Stimulated activated CD8-positive, alpha-beta memory T cell treated with anti-CD3 and anti-CD28 coated beads, Interleukin-15, amount 100 ng/mL, for 48 hours (primary cell): ENCODE measurements at places on chromosomes 12 and 14.

DNA sequence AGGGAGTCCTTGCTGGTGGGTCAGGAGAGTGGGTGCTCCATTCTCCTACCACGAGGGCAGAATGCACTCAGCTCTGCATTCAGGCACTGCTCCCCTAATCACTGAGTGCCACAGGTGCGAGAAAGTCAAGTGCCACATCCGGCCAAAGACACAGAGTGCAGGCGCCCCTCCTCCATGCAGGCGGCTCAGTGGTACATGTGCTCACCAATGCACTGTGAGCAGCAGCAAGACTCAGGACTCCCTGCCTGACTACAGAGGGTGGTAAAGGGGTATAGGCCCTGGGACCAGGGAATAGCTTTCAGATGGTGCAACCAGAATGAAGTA lies 32.9 kb downstream of the ZFYVE21 start:
- peak; percentile 25 for DNase-seq

GRCh38 chr14:95668235-95668772 lies 17.9 kb upstream of the TCL1B start:
- no peak for DNase-seq

- no peak for DNase-seq
Measured at GRCh38 chr12:50185970-50186663, 18.9 kb upstream of the CERS5 start.

DNA sequence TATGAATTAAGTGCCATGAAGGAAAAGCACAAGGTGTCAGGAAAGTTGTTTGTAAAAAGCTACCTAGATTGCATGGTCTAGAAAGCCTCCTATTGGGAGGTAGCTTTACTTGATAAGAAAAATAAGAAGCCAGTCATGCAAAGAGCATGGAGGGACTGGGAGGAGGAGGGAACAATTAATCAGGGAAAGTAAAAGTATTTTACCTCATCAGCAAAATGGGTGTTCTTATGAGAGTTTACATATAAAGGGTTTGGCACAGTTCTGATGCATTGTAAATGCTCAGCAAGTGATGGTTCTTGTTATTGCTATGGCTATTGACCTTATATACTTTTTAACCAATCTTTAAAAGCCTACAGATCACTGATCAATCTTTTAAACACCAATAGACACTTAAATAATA lies 17.0 kb upstream of the TSPAN8 start:
- no peak for DNase-seq

GRCh38 chr12:31620311-31620710 lies 29.4 kb upstream of the DENND5B start:
- no peak for DNase-seq

DNA sequence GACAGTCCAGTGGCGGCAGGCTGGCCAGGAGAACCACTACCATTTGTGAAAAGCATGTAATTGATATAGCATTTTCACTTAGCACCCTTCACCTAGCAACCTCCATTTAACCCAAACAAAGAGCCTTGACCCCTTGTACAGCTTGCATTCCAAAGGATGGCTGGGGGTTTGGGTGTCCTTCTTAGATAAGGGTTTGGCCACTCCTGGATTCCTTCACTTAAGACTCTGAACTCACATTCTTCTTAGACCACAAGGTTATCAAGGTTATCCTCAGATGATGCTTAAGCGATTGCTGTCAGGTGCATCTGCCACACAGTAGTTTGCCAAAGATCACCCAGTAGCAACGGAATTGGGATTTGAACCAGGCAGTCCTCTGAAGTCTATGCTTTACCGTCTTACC lies 102.8 kb downstream of the ZNF664 start:
- DNase-seq, result no peak

- no peak for DNase-seq
Measured at GRCh38 chr12:67357376-67358125, 88.4 kb downstream of the CAND1 start.

GRCh38 chr12:103441437-103442181 lies 54.2 kb downstream of the C12orf42 start:
- DNase-seq, result peak; percentile 23

GRCh38 chr12:16691624-16692023 lies 85.7 kb upstream of the LMO3 start:
- no peak for DNase-seq

DNA sequence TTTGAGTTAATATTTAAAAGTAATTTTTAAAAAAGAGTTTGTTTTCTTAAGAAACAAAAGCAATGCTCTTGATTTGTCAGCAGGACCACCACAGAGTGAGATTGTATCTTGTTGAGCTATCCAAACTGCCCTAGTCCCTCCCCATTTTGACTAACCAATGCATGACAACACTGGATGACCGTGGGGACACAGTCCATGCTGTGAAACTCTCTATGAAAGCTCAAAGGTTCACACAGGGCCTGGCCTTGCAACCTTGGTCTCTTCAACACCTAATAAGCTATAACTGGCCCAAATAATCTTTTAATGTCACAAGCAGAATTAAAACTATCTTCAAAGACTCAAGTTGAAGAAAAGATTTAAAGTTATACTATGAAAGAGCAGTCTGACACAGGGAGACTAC lies 13.5 kb downstream of the ETFRF1 start:
- no peak for DNase-seq

DNA sequence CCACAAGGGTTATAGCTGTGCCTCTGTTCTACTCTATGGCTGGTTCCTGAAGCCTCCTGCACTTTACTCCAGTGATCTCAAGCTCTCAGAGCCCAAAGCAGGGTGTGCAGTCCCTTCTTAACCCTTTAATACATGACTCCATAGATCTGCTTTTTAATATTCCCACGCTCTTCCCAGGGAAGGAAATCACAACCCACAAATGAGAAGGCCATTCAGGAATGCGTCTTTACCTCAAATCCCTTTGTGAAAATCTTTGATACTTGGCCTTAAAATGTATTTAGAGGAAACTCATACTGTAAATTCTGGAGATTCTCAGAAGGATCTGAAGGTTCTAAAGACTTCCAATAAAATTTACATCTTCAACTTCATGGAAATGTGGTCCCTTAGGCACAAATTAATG lies 17.0 kb downstream of the NID2 start:
- no peak for DNase-seq

- no peak for DNase-seq
Measured at GRCh38 chr12:87140262-87140661, 884.1 kb upstream of the MGAT4C start.

GRCh38 chr12:65902500-65902899 lies 78.2 kb downstream of the HMGA2 start:
- no peak for DNase-seq

GRCh38 chr14:51071857-51072256 lies 23.0 kb downstream of the TRIM9 start:
- DNase-seq, result no peak

- no peak for DNase-seq
Measured at GRCh38 chr14:33972583-33973081, 21.8 kb upstream of the EGLN3 start.

- DNase-seq, result no peak
Measured at GRCh38 chr12:127182018-127182417, 1085.0 kb upstream of the TMEM132C start.

DNA sequence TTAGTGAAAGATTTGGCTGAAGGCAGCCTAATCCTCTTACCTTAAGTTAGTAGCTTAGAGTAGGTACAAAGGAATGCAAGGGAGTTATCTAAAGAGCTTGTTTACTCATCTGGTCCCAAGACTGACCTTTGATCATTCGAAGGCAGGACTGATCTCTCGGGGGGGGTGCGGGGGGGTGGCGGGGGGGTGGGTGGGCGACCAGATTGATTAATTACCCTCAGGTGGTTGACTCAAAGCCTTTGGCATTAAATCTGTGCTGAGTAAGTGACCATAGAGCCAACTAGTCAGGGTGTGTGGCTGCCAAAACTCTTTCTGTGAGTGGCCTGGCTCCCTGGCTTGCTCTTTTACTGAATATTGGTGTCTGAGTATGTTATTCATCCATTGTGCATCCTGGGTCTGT lies 731.9 kb upstream of the FBXO33 start:
- no peak for DNase-seq

GRCh38 chr12:64828713-64829112 lies 4.3 kb downstream of the TBC1D30 start:
- DNase-seq, result no peak

DNA sequence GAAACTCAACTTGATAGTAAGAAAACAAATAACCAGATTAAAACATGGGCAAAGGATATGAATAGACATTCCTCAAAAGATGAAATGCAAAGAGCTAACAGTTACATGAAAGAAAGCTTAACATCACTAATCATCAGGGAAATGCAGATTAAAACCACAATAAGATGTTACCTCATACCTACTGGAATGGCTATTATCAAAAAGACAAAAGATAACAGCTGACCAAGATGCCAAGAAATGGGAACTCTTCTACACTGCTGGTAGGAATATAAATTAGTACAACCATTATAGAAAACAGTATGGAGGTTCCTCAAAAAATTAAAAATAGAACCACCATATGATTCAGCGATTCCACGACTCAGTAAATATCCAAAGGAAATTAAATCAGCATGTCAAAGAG lies 18.8 kb downstream of the KCNH5 start:
- DNase-seq, result no peak

- DNase-seq, result no peak
Measured at GRCh38 chr12:16949371-16949770, 343.4 kb upstream of the LMO3 start.

GRCh38 chr14:91270619-91271018 lies 26.1 kb upstream of the GPR68 start:
- DNase-seq, result no peak

GRCh38 chr12:22229652-22230279 lies 104.7 kb downstream of the ST8SIA1 start:
- DNase-seq, result no peak

DNA sequence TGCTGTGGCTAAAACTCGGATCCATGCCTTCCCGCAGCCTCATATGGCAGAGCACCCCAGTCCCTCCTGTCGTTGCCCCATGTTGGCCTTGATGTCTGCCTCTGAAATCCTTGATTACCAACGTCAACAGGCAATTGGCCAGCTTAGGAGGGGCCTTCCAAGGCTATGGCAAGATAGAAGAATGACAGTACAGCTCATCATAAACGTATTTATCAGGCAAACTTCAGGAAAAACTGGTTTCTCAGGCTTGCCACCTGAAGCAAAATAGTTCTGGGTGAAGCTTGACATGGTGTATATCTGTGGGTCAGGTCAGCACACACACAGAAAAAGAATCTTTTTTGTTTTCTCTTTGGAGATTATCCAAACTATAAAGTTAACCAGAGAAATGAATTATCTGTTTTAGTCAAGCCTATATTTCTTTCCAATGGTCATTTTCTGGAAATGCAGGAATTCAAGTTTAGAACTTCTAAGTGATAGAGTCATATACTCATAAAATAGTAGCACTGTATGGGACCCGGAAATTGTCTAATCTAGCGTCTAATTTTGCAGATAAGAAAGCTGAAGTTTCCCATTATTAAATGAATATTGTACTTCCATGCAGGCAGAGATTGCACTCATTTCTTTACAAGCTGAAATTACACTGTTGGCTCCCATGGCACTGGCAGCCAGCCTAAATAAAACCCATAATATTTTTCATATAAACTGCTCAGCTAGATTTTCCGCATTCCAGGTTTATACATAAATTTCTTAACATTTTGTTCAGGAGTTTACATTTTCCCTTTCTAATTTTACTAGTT lies 24.4 kb upstream of the DUSP16 start:
- DNase-seq, result no peak

DNA sequence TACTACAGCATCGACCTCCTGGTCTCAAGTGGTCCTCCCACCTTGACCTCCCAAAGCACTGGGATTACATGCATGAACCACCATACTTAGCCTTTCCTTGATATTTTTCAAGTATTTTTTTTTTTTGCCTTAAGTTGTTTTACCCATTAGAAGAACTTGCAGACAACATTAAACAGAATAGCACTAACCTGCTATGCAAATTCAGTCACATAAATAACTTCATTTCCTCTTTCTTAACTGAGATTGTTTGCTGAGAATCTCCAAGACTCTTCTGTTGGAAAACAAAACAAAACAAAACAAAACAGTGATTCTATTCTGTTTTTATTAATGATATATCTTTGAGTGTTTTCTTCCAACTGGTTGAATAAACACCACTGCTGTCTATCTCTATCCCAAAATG lies 115.9 kb upstream of the IFNG-AS1 start:
- DNase-seq, result no peak

- no peak for DNase-seq
Measured at GRCh38 chr12:70157099-70157498, 86.1 kb upstream of the CNOT2 start.

DNA sequence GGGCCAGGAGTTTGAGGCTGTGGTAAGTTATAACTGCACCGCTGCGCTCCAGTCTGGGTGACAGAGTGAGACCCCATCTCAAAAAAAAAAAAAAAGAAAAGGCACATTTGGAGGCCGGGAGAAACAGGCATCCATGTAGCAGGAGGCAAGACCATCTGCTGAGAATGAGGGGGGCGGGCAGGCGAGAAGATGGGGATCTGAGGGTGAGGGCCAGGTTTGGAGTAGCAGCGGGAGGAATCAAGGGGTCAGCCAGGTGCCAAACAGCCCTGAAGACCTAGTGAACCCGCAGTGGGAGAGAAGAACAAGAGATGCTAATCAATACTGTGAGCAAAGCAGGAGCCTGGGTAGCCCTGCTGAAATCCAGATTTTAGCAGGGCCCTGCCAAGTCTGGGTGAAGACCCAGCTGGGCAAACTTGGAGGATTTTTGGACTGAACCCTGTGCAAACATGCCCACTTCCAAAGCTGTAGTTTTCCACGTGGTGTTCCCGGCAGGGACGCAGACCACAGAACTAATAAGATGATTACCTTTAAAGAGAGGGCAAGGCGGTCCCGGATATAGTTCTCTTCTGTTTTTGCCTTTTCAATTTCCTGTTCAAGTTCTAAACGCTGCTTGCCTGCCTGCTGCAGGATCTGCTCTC lies 61.0 kb downstream of the NIN start:
- no peak for DNase-seq

DNA sequence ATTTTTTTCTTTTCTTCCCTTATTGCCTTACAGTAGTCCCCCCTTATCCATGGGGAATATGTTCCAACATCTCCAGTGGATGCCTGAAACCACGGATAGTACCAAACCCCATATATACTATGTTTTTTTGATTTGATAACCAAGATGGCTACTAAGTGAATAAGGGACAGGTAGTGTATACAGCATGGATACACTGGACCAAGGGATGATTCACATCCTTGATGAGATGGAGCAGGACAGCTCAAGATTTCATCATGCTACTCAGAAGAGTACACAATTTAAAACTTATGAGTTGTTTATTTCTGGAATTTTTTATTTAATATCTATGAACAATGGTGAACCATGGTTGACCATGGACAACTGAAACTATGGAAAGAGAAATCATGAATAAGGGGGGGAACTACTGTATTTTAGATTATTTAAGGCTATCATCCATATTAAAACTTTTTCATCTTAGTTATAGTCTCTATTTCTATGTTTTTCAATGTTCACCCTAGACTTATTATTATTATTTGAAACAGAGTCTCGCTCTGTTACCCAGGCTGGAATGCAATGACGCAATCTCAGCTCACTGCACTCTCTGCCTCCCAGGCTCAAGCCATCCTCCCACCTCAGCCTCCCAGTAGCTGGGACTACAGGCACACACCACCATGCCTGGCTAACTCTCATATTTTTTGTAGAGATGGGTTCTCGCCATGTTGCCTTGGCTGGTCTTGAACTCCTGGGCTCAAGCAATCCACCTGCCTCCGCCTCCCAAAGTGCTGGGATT lies 188.0 kb upstream of the PELI2 start:
- DNase-seq, result no peak
